ENCODE measurements at places on chromosomes 7 and 10. TPM values are rescaled to one million over a fixed set of nuclear protein-coding genes. Genes with fewer than 3 reads are reported as not detected.

C7orf33 gene
- total RNA-seq: not detected

MYL7 gene
- 0.34 TPM for total RNA-seq

SLF2 gene
- 16.4 TPM for total RNA-seq

GRM8 gene
- total RNA-seq: not detected

MAT1A gene
- total RNA-seq: 1.00 TPM

PBLD gene
- total RNA-seq: 1.8 TPM

CYP3A4 gene
- not detected for total RNA-seq

CTNNA3 gene
- under 0.01 TPM for total RNA-seq

ZWINT gene
- total RNA-seq: 1.4 TPM

IL2RA gene
- not detected for total RNA-seq

ZFAND4 gene
- 10.0 TPM for total RNA-seq

NCF1 gene
- 0.57 TPM for total RNA-seq

PLEKHS1 gene
- not detected for total RNA-seq

TSPAN15 gene
- total RNA-seq: 4.4 TPM

SLC16A9 gene
- 3.7 TPM for total RNA-seq

NPSR1 gene
- total RNA-seq: not detected

TUBB8 gene
- total RNA-seq: not detected

PPP1R3A gene
- total RNA-seq: not detected

SH2B2 gene
- total RNA-seq: 2.4 TPM

AMPH gene
- total RNA-seq: not detected

ZNF727 gene
- 0.64 TPM for total RNA-seq

EBF3 gene
- not detected for total RNA-seq

ASB10 gene
- not detected for total RNA-seq

HMX3 gene
- total RNA-seq: 0.07 TPM

CALCR gene
- total RNA-seq: not detected

SYNPO2L gene
- total RNA-seq: not detected

SLC13A1 gene
- total RNA-seq: not detected

COL28A1 gene
- total RNA-seq: under 0.01 TPM

MRLN gene
- total RNA-seq: not detected
